ENCODE measurements at places on chromosomes 6 and 20.

DNA sequence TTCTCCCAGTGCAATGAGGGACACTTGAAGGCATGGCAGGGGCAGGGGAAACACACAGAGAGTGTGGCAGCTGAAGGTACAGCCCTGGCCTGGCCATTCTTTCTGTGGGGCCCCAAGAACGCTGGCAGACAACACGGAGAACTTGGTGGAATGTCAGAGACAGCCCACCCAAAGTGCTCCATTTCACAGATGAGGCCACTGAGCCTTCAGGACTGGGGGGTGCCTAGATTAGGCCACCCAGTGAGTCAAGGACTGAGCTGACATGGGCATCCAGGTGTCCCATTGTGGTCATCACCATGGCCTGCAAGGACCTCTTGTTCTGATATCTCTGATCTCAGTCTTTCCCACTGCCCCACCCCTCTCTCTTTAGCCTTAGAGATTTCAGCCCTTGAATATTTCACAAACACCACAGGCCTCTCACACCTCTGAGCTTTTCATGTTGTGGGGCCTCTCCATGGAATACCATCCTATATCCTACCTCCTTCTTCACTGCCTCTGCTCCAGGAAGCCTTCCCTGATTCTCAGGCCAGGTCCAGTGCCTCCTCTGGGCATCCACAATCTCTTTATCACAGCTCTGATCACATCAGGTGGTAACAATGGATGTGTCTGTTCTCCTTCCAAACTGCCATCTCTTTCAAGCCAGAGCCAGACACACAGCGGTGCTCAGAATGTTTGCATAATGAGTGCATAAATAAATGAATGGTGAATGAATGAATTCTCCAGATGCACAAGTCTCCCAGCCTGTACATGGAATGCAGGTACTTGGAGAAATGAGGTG is 2.0 kb upstream of the RSPO4 start:
- no peak for DNase-seq

DNA sequence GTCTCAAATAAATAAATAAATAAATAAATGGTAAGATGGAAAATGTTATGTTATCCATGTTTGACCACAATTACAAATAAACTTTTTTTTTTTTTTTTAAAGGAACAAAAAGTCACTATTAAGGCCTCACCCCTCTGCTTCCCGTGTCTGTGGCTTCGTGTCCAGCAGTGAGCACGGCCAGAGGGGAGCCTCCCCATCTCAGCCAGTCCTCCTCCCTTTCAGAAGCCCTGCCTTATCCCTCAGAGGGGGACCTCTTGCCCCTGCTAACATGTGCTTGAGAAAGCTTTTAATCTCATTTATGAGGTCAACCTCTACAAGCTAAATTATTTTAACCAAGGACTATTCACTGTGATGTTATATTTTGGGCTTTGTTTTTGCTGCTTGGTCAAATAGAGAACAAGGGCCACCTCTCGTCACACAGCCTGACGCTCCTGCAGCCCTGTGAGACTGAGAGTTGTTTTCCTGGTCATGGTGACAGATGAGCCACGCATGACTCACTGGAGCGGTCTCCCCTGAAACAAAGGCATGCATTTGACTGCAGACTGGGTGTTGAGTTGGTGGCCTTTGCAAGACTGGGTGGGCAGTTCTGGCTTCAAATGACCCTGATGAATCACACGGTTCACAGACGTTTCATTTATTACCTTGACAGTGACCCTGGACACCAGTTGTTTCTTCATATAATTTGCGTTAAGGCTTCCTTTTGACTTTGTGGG is 131.8 kb downstream of the TIAM2 start:
- DNase-seq: no peak

- no peak for DNase-seq
Measured at GRCh38 chr6:124470803-124471202, 491.4 kb upstream of the RNF217 start.

DNA sequence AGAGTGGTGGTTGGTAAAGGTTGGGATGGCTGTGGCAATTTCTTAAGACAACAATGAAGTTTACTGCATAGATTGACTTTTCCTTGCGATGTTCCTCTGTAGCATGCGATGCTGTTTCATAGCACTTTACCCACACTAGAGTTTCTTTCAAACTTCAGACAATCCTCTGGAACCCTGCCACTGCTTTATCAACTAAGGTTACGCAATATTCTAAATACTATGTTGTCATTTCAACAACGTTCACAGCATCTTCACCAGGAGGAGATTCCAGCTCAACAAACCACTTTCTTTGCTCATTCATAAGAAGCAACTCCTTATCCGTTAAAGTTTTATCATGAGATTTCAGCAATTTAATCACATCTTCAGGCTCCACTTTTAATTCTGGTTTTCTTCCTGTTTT is 161.2 kb upstream of the NRSN1 start:
- DNase-seq: no peak

- DNase-seq: no peak
Measured at GRCh38 chr20:44006126-44006525, 91.5 kb downstream of the TOX2 start.

DNA sequence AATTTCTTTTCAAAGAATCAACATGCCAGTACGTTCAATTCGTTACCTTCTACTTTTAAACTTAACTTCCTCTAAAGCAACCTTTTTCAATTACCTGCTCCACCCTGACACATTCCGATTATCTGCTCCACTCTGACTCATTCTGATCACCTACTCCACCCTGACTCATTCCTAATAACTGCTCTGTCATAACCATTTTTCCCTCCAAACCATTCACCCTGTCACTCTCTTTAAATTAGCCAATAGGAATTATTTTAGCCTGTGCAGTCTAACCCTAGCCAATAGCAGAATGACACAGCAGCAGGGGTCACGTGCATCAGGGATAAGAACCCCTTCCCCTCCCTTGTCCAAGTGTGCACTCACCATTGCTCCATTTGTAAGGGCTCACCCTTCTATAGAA is 557.4 kb upstream of the EYS start:
- DNase-seq: no peak

DNA sequence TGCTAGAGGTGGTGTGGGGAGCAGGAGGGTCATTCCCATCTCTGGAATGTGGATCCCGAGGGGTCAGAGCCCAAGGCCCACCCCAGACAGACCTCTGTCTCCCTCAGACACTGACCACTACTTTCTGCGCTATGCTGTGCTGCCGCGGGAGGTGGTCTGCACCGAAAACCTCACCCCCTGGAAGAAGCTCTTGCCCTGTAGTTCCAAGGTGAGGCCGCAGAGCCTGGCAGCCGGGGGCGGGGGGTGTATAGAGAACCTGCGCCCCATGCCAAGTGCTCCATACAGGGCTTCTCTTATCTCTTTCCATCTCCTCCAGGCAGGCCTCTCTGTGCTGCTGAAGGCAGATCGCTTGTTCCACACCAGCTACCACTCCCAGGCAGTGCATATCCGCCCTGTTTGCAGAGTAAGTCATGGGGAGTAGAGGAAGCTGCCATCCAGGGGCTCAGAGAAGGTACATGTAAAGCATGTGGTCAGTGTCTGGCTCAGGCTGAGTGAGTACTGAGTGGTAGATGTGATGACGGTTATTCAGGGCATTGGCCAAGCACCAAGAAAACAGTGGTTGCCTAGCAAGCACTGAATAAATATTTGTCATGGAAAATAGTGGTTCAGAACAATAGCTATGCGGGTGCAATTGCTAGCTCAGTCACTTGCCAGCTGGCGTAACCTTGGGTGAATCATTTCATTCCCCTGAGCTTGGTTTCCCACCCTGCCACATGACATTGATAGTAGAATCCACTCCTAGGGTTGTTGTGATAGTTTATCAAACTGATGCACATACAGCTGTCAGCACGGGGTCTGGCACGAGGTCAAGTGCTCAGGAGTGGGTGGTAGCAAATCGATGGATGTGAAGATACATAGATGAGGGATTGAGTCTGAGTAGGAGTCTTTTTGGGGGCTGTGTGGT is 3.5 kb downstream of the PIGT start:
- DNase-seq: no peak

DNA sequence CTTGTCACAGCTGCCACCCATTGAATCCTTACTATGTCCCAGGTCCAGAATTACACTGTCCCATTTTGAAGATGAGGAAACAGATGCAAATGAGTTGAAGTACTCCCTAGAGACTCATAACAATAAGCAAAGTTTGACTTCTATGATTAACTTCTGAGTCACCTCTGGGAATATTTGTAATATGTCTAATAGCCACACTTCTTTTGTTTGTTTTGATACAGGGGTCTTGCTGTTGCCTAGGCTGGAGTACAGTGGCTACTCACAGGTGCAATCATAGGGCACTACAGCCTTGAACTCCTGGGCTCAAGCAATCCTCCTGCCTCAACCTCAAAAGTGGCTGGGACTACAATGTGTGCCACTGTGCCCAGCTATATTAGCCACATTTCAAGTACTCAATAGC is 11.4 kb upstream of the SOX12 start:
- no peak for DNase-seq

DNA sequence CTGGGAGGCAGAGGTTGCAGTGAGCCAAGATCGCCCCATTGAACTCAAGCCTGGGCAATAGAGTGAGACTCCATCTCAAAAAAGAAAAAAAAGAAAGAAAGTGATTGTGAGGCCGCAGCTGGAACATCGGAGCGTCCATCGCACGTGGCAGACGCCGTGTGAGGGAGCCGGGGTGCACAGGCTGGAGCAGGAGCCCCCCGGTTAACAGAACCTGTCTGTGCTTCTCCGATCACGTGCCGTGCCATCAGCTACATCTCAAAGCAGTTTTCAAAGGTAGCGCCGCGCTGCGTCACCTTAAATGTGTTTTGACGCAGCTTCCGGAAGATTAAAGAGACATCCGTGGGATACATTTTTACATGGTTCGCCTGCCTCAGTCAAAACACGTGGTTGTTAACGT is 138.9 kb downstream of the TAF4 start:
- DNase-seq: no peak

DNA sequence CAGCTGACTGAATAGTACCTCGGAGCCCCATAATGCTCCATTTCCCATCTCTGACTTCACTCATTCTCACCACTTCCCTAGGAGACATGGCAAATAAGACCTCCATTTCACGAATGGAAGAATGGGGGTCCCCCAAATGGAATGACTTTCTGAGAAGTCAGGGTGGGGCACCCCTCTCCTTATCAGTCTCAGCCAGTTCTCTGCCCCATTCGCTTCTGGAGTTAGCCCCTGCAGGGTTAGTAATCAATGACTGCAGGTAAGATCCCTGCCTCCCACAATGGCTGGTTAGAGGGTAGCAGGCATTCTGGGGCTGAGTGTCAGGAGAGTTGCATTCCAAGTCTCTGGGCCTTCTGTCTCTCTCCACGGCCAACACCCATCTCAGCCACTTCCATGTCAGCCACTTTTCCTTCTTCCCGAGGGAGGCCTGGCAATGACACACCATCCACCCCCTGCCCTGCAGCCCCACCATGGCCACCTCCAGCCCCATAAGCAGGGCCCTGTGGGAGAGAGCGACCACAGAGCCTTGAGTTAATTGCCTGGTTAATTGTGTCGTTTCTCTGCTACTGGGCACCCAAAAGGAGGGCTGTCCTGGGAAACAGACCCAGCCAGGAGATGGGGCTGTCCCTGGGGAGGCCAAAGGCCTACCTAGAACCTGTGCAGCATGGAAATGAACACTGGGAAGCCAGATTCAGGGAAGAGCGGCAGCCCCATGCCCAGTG is 13.4 kb downstream of the CCDC167 start:
- DNase-seq: no peak

DNA sequence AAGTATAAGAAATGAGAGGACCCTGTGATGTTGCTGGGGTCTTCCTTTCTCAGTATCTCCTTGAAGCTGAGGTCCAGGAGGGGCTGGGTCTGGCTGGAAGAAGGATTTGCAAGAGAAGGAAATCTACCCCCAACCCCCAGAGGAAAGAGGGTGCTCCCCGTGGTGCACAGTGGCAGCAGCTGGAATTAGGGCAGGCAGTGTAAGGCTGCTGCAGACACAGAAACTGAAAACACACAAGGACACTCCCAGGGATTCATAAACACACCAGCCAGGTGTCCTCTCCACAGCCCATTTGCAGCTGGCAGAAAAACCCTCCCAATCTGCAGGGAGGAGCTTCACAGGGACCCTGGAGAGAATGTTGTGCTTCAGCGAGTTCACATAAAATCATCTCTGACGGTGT is 297.2 kb downstream of the CDH26 start:
- no peak for DNase-seq

GRCh38 chr6:46796848-46797580 is 3.8 kb downstream of the MEP1A start:
- no peak for DNase-seq

Data from cortex of kidney (tissue), 1 donor.